Tibial artery (tissue), 4 donors: ENCODE measurements at places on chromosomes 2 and 18.

DNA sequence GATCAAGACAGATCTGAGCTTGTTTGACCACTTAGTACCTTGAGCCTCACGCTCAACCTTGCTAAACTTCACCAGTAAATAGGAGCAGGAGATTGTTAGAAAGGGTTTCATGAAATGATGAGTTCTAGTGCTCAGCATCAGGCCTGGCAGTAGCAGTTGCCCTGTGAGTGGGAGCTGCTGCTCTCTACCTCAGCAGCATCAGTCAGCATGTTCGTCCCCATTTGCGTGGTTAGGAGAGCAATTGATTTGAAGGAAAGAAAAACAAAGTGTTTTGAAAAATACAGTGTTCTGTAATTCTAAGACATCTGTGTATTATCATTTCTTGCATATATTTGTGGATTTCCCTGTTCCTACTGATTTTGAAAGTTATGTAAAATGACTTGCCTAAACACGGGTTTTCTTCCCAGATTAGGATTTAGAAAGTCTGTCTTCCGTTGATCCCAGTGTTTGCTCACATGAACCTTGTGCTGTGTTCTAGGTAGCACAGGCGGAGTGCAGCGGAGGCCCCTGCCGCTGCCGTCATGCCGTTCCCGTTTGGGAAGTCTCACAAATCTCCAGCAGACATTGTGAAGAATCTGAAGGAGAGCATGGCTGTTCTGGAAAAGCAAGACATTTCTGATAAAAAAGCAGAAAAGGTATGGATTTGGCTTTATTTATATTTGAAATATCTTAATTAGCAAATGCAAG is 47.0 kb downstream of the CAB39 start:
- no peak for DNase-seq

DNA sequence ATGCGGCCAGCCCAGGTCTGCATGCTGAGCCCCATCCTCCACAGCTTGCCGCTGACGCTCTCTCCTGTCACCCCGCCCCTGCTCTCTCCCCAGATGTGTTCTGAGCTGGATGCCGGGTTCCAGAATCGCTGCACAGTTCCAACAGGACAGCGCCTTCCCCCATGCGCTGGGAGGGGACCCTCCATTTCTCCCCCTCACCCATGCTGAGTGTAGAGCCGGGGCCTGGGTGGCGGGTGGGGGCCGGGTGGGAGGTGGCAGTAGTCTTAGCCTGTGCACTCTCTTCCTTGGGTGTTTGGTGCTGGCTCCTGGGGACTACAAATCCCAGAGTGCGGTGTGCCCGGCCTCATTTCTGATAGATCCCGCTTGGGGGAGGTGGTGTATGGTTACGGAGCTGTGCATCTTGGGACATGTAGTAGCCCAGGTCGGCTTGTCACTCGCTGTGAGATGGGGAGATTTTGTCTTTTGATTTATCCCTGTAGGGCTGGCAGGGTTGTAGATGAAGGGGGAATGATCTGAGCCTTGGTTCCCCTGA is 6.8 kb downstream of the DNAJB2 start:
- DNase-seq, result no peak

DNA sequence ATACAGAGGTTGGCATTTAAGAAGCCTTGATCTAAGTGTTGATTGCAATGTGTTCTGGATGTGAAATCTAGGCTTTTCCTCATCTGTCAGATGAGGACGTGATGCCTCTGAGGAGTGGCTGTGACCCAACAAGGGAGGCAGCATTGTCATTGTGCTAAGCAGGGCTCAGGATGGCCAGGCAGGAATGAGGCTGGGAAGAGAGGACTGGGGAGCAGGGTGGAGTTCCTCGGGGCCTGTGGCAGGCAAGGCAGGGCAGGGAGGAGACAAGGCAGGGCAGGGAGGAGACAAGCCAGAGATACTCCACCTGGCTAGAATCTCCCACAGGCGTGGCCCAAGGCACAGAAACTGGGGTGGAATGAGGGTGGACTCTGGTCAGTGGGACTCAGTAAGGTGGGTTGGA is 116.6 kb downstream of the RPIA start:
- DNase-seq, result no peak

GRCh38 chr2:26652361-26653041 is 11.3 kb upstream of the CIB4 start:
- DNase-seq, result no peak

DNA sequence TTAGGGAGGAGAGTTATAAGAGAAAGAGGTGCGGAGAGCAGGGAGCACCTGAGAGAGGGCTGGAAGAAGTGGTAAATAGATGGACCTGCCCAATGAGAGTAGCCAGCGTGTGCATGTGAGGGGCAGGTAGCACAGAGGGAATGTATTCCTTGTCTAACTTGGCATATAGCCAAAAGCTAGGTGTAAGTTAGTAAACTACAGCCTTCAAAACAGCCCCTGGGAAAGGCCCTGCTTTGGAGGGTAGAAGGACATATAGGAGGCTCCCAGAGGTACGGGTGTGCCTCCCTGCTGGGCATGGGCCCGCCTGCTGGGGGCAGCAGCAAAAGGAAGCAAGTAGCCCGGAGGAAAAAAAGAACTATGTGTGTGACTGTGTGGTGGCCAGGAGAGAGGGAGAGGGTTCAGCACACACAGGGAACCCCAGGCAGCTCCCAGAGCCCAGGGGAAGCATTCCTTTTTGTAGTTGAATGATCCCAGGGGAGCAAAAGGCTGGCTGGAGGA is 48.0 kb downstream of the TCF7L1 start:
- no peak for DNase-seq

DNA sequence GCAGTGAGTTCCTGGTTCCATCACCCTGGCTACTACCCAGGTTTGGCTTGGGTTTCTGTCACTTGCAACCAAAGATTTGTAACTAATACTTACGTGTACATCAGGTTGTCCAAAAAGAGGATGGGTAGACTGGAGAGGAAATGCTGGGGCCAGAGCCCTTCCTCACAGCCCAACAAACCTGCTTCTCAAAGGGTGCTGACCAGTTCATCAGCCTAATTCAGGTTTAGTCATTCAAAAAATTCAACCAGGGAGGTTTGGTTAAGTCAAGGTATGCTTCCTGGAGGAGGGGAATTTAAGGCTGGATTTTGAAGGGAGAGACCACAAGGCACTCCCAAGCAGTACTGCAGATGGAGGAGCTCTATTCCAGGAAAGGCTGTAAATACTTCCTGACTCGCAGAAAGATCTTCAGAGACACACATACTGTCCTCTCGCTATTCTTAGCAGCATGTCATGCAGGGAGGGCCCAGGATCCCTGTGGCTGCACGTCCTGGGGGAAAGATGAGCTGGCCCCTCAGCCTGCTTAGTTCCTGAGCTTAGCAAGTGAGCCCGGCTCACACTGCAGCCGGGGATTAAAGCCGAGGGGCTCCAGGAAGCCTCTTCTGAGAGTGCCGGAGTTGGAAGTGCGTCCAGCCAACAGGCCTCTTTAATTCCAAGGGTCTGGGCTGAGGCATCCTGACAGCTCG is 40.0 kb upstream of the BIN1 start:
- no peak for DNase-seq
